ENCODE measurements at places on chromosomes 3 and 15. TPM values are rescaled to one million over a fixed set of nuclear protein-coding genes. Genes with fewer than 3 reads are reported as not detected.

DNA sequence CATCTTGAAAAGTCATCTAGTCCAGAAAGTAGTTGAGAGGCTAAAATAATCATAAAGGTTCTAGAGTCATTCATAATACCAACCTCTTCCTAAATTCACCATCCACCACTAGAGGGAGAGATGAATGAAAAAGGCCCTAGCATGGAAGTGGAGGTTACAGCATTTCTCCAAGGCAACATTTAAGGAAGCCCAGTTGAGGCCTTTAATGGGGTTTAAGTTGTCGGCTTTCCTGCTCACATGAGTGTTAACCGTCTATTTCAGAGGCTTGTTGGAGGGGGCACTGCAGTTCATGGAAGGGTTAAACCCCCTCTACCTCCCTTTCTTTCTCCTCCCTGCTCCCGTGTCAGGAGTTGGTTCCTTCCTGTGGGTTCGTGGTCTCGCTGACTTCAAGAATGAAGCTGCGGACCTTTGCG, 3.8 kb upstream of the SLCO3A1 start:
- peak; percentile 37 for DNase-seq

- DNase-seq: no peak
Measured at GRCh38 chr3:138219255-138219654, 32.2 kb downstream of the ARMC8 start.

GRCh38 chr15:61146091-61146930, 82.8 kb downstream of the RORA start:
- DNase-seq: no peak

DNA sequence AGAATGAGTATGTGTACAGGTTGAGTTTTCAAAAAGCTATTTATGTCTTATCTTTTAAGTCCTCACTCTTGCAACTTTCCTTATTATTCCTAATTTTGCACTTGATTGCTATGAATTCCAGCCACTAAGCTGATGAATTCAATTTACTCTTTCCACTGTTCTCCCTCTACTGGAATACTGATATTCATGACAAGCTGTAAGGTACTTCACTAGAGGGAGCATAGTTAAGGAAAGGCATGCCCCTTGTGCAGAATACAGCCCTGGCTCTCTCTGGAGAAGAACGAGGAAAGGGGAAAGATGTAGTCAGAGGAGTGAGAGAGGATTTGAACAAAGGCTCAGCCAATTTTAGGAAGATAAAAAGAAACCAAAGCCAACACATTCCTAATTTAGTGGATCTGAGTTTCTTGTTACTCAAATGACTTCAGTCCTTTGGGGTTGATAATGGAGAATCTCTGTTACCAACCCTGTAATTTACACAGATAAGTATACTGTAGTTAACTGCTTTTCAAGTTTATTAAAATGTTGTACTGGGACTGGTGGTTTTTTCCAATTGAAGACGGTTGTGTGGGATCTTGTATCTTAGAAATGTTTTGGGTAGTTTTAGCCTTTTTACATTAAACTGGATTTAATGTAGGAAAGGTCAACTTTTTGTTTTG, 4.0 kb downstream of the SCAANT1 start:
- DNase-seq: no peak

DNA sequence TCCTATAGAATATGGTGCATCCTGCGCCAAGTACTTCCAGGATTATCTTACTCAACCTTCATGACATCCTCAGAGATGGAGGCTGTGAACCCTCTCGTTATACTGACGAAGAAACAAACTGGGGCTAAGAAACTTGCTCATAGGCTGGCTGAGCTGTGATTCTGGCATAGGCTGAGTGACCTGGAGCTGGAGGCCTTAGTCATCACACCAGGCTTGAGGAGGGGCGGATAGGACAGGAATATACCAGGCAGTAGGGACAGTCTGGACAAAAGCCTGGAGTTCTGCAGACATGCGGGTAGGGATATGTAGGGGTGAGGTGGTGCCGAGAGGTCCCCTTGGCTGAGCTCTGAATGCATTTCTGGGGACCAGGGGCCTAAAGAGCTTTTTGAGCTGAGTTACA, 18.1 kb downstream of the HEMK1 start:
- DNase-seq: no peak

GRCh38 chr3:129016720-129017483, 15.8 kb downstream of the EFCC1 start:
- DNase-seq: no peak

- no peak for DNase-seq
Measured at GRCh38 chr3:127535901-127536829, 54.4 kb downstream of the TPRA1 start.

SLC27A2 gene
- 10.1 TPM for polyA plus RNA-seq

MESP2 gene
- polyA plus RNA-seq: not detected

GATM gene
- polyA plus RNA-seq: 64.3 TPM
